ENCODE measurements at places on chromosomes 7 and 10. TPM values are rescaled to one million over a fixed set of nuclear protein-coding genes. Genes with fewer than 3 reads are reported as not detected.

The RET gene
- 0.84 TPM for total RNA-seq

The SFXN2 gene
- total RNA-seq = 3.2 TPM

DNA sequence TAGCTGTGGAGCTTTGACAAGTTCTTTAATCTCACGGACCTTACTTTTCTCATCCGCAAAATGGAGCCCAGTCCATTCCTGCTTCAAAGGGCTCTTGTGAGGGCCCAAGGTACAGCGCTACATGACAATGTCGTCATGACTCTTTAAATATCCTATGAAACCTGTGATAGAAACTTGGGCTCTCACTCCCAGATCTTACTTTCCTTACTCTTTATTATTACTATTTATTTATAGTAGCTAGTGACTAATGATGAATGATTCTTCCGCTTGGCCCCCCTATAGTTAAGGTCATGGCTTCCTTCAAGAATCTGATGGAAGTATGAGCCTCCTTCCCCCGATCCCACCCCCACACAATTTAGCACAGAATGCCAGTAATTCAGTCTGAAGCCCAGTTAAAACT, 41.9 kb downstream of the RBM20 start:
- DNase-seq = no peak

DNA sequence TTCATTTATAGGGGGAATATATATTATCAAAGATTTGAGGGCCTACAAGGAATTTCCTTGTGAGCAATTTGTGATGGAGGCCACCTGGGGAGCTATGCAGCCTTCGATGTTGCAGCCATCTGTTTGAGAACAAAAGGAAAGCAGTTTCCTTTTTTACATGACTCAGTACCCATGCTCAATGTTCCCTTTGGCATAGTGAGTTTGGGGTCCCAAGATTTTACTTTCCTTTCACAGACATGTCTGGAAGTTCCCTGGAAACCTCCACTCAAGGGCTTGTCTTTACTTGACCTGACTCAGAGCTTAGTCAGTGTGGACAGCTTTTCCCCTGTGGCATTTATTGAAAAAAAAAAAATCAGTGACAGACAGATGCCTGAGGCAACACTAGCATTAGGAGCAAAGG, 73.5 kb upstream of the VIPR2 start:
- DNase-seq = no peak
